Stimulated activated CD8-positive, alpha-beta memory T cell treated with anti-CD3 and anti-CD28 coated beads, Interleukin-12 subunit alpha, Interleukin-12 subunit beta, amount 100 ng/mL, for 4 hours (primary cell): ENCODE measurements at places on chromosomes 6 and 20.

- no peak for DNase-seq
Measured at GRCh38 chr6:131978522-131978921, 27.4 kb upstream of the CCN2 start.

DNA sequence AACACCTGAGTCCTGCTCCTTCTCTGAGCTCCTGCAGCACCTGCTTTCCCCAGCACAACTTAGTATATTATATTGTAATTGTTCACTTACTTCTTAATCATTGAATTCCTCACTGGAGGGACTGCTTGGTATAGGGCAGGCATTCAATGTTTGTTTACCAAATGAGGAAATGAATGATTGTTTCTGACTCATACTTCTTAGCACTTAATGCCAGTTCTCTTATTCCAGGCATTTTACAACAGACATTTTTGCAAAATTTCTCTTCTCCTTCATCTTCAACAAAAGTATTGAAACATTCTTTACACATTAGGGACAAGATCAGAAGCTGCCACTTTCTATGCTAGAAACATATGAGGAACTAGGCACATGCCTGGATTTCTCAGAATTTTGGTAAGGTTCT lies 119.4 kb downstream of the TBX18 start:
- DNase-seq = no peak

GRCh38 chr20:44019638-44020335 lies 105.1 kb downstream of the TOX2 start:
- DNase-seq = no peak

DNA sequence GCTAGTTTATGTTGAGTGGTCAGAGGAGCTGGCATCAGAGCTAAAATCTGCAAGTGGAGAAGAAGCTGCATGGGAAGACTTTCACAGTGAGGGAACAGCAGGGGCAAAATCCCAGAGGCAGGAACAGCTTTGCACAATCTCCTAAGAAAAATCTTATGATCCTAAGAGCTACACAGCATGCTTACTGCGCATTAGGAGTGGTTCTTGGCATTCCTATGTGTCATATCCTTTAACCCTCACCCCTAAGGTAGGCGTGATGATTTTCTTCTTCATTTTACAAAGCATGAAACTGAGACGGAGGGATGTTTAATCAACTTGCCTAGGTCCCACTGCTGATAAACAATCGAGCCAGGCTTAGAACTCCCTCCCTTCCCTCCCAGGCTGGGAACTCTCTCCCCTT lies 313.6 kb upstream of the SULF2 start:
- no peak for DNase-seq

DNA sequence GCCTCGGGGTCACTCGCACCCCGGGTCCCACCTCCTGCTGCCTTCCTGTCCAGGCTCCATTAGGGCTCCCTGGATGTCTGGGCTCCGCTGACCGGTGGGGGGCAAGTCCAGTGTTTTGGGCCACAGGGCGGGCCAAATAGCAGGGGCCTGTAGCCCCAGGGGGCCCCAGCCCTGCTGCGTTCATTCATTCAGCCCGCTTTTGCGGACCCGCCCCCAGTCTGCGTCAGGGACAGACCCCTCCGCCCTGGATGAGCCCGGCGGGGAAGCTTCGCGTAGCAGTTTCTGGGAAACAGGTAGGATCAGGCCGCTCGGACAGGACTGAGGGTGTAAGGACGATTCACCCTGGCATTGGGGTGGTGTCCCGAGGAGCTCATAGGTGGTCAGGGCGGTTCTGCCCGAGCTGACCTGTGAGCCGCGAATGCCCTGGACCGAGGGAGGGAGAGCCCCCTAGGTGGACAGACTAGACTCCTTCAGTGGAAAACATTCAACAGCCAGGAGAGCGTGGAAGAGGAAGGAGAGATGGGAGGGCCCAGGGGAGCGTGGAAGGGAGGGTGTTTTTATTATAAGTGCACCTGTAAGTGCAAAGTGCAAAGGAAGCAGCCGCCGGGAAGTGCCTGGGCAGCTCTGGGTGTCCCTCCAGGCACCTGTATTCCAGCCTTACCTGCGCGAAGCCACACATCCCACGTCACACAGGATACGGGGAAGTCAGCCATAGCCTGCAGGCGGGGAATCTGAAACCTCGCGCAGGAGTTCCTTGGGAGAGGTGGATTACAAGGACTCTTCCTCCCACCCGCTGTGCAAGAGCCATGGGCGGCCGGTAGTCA lies 662 bp downstream of the ENTPD6 start:
- DNase-seq = no peak

DNA sequence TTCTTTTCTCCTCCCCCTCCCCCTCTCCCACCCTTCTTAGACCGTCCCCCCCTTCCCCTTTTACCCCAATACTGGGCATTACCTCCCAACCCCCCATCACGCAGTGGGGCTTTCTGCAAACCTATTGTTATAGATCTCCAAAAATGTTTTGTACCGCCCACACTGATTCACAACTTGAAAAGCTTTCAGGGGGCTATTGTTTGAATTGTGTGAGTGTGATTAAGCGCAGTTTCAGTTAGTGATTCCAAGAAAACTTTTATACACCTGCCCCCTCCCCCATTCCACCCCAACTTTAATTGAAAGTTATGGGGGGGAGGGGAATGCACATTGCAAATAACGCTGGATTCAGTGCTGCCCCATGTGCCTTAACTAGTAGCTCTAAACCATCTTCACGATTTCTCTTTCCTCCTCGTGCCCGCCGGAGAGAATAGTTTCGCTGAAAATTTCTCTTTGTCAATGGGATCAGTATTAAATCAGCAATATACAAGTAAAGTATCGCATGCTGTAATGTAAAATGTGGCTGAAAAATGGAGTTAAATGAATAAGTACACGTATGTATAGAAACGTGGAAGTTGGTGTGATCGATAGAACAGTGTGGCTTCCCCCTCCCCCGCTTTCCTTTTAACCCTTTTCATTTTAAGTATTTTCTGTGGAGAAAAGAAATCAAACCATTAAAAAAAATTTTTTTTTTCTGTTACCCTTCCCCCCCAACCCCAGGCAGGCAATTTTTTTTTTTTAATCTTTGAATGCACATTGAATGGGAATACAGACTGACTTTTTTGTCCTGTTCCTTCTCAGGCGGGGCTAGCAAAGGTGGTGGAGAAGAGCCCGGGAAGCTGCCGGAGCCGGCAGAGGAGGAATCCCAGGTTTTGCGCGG lies 632 bp downstream of the LIN28B start:
- DNase-seq = no peak

GRCh38 chr20:8464368-8464767 lies 332.3 kb downstream of the PLCB1 start:
- no peak for DNase-seq

DNA sequence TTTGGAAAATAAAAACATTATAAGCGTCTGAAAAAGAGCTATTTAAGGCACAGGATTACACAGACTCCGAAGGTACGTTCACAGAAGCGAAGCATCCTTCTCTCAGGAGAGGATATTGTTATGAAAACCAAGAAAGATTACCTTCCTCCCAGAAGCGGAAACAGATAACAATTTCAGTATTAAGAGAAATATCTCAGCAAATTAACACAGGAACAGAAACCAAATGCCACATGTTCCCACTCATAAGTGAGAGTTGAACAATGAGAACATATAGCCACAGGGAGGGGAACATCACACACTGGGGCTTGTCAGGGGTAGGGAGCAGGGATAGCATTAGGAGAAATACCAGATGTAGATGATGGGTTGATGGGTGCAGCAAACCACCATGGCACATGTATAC lies 109.7 kb downstream of the CDK19 start:
- DNase-seq = no peak

DNA sequence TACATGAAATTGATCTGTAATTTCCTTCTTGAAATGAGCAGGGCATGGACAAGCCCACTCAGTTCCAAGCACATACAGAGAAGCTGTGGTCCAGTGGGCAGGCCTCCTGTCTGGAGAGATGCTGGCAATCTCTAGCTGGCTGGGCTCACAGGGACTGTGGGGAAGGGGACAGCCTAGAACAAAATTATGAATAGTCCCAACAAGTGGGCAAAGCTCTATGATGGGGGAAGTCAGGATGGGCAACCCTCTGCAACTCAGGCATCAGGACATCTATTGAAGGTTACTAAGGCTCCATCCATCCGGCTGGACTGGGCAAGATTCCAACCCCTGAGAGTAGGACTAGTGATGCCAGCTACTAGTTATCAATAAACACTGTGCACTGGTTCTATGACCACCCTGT lies 40.9 kb downstream of the TRERF1 start:
- DNase-seq = no peak

- DNase-seq = no peak
Measured at GRCh38 chr6:34951731-34952130, 62.7 kb downstream of the ANKS1A start.

DNA sequence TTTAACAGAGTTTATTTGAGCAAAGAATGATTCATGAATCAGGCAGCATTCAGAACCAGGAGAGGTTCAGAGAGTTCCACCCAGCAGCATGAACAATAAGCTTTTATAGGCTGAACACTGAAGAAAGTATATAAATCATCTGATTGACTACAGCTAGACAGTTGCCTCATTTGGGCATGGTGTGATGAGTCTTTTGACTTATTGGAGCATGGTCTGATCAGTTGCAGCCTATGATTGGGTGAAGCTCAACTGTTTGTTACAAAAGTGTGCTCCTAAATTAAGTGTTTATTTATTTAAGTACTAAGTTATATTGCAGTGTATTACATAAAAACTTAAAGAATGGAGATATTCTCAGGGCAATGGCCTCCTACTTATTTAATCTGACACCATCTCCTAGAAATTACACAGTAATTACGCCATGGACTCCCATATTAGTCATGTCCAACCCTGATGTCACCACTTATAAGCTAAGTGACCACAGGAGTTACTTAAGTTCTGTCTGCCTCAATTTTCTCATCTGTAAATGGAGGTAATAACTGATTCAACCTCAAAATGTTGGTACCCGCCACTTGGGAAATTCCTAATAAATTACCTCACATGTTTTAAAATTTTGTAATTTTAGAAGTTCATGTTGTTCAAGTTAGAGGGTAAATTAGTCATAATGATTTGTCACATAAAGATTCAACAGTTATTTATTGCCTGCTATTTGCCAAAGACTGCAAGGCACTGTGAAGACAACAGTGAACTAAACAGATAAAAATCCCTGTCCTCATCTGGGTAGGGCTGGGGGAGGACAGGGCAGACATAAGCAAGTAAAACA lies 15.2 kb upstream of the ROS1 start:
- no peak for DNase-seq

GRCh38 chr20:56616716-56617115 lies 12.4 kb upstream of the TFAP2C start:
- no peak for DNase-seq

DNA sequence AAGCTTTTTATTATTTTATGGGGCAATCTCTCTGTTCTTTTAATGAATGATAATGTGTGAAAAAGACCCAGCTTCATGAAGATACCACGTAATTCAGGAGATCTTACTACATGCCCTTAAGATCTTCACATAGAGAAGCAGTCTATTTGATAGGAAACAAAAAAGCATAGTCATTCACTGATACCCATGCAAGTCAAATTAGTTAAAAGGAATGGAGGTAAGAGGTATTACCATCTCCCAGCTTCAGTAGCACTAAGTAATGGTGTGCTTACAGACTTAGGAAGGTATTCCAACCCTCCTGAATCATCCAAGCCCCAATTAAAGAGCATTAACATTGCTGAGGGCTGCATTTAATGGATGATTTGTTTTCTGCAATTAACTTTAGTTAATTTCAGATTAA lies 364.7 kb downstream of the SYNE1 start:
- DNase-seq = no peak

DNA sequence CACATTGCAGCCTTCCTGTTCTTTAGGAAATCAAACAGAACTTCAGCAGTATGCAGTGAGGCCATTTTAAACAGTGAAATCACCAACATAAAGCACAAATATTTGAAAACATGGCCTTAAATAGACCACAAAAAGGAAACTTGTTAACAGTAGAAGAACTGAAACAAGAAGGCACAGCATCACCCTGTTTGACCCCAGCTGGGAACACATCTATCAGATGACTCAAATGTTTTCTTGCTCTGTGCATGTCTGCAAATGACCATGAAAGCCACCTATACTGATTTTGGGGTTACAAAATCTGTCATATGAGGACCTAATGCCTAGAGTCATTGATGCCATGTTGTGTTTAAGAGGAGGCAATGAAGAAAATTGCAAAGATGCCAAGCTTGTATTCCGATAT lies 123.8 kb upstream of the ADGRF1 start:
- no peak for DNase-seq

DNA sequence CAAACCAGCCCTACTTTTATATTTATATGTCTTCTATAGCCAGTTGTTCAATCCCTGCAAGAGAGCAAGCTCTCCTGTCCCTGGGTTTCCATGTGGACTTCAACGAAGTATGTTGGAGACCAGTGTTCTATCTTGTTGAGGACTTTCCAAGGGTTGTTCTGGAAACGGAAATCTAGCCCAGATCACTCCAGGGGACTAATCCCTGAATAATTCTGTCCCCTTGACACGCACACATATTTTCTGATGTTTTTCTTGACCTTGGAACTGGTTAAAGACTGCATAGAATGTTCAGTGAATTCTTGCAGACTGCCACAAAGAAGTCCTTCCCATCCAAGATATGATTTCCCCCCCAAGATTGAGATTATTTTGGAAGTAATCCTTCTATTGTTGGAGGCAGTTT lies 9.5 kb upstream of the MYLK2 start:
- no peak for DNase-seq

DNA sequence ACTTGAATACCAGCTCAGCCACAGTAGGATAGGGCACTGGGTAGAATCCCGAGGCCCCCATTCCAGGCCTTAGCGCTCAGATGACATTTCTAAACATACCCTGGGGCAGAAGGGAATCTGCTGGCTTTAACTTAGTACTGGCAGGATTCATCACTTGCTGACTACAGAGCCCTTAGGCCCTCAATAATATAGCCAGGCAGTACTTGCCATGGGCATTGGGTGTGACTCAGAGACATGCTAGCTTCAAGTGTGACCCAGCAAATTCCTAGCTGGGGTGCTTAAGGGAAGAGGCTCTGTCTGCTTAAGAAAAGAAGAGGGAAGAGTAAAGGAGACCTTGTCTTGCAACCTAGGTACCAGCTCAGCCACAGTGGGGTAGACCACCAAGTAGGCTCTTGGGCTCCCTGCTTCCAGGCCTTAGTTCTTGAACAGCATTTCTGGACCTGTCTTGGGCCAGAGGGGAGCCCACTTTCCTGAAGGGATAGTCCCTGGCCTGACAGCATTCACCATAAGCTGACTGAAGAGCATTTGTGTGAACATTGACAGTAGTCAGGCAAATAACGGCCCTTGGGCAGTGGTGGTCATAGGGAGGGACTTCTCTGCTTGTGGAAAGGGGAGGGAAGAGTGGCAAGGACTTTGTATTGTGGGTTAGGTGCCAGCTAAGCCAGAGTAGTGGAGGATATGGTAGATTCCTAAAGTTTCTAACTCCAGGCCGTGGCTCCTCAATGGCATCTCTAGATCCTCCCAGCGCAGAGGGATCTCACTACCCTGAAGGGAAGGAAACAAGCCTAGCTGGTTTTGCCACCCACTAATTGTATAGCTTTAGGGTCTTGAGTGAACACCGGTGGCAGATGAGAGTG lies 48.5 kb upstream of the HACE1 start:
- DNase-seq = no peak
